Esophagus (tissue), 2 donors: ENCODE measurements at places on chromosomes 5 and 9. TPM values are rescaled to one million over a fixed set of nuclear protein-coding genes. Genes with fewer than 3 reads are reported as not detected.

FAM219A gene
- 4.2 TPM for polyA plus RNA-seq

UNC5A gene
- 0.02 TPM for polyA plus RNA-seq

C8G gene
- 1.8 TPM for polyA plus RNA-seq

CCNI2 gene
- polyA plus RNA-seq, result 0.04 TPM

CCNJL gene
- 0.44 TPM for polyA plus RNA-seq

LECT2 gene
- polyA plus RNA-seq, result not detected

TLX3 gene
- not detected for polyA plus RNA-seq

INSL6 gene
- polyA plus RNA-seq, result not detected

ACSL6 gene
- polyA plus RNA-seq, result 0.29 TPM

LIFR gene
- 3.5 TPM for polyA plus RNA-seq

ECSCR gene
- 11.4 TPM for polyA plus RNA-seq
